ENCODE measurements at places on chromosomes 11 and 22.
A peak's percentile ranks its signal among the peaks of the same experiment; 100 is the strongest.

GRCh38 chr11:5013012-5013411 is 18.4 kb downstream of the OR51L1 start:
- ATAC-seq, result no peak

GRCh38 chr11:20596205-20597153 is 2.9 kb upstream of the SLC6A5 start:
- peak; percentile 81 for ATAC-seq

DNA sequence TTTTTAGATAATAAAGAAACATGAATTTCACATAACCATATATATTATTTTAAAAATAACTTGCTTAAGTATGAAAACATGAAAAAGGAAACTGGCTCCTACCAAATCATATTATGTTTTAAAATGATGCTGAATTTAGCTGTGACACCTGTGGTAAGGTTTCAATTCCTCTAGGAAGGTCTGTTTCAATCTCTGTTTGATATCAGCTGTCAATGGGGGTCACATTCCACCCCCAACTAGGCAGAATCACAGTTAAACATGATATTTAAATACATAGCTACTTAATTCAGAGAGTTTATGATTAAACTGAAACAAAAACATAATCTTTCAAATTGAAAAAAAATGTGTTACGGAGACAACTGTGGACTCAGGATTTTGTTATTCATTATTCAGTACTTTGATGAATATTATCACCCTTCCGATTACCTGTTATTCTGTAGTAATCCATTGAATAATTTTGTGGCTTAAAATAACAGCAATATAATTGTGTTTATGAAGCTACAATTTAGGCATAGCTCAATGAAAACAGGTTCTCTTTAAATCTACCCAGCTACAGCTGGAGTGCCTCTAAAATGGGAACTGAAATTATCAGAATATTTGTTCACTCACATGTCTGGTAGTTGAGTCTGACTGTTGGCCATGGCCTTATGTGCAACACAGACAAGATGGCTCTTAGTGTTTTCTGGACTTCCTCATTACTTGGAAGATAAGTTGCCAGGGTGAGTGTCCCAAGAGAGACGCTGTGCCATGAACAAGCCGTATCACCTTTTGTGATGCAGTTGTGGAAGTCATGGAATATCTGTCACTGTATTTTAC is 244.6 kb upstream of the ANO3 start:
- ATAC-seq, result no peak

- ATAC-seq, result no peak
Measured at GRCh38 chr11:45933131-45933831, 10.8 kb downstream of the LARGE2 start.

- ATAC-seq, result no peak
Measured at GRCh38 chr11:58763120-58763490, 31.4 kb upstream of the GLYAT start.

GRCh38 chr11:116691771-116692177 is 81.0 kb downstream of the BUD13 start:
- peak; percentile 69 for ATAC-seq

- ATAC-seq, result no peak
Measured at GRCh38 chr11:14232652-14233051, 126.3 kb downstream of the RRAS2 start.

- peak; percentile 52 for ATAC-seq
Measured at GRCh38 chr22:36546092-36546804, 17.3 kb upstream of the EIF3D start.

DNA sequence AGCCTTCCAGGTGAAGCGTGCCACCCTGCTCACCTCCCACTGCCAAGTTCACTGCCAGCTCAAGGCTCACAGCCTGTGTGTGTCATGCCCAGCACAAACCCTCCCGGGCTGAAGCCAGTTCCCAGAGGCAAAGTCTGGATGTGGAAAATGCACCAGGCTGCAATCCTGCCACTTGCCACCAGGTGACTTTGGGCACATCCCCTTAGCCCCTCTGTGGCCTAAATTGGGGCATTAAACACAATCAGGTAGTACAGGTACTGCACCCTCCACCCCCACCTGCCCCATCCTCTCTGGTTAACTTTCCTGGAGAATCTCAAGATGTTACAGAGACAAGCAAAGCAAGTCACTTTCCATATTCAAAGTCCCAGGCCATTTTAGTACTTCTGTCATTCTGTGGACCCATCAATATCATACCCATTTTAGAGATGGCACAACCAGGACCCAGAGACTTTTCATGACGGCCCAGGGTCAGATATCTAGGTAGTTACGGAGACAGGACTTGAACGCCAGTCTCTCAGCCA is 1.8 kb upstream of the RASD2 start:
- ATAC-seq, result no peak

DNA sequence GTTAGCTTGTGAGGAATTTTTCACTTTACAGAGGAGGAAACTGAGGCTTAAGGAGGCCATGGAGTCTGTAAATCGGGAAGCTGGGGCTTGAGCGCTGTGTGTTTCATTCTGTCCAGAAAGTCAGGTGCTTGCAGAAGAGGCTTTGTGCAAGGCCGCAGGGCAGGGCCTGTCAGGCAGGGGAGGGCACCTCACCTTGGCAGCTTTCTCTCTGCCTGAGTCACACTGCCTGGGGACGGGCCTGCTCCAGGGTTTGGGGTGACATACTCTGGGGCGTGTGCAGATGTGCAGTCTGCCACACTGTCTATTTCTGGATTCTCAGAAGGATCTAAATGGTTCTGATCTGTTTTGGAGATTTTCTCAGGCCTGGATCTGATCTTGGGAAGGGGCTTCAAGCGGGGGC is 8.4 kb downstream of the INCENP start:
- no peak for ATAC-seq

DNA sequence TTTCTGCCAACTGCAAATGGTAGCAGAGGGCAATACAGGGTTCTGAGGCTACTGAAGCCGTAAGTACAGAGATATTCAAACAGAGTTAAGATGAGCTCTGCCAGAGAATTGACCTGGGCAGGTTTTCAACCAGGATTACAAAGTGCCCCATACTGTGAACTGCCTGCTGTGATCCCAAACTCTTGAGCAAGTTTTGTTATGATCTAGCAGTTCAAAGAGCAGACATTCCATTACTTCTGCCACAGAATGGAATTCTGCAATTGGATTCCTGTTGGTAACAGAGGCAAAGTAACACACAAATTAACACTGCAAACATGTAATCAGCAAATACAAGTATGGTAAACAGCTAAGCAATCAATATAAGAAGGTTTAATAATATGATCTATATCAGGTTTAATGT is 31.2 kb downstream of the ALG9 start:
- no peak for ATAC-seq

DNA sequence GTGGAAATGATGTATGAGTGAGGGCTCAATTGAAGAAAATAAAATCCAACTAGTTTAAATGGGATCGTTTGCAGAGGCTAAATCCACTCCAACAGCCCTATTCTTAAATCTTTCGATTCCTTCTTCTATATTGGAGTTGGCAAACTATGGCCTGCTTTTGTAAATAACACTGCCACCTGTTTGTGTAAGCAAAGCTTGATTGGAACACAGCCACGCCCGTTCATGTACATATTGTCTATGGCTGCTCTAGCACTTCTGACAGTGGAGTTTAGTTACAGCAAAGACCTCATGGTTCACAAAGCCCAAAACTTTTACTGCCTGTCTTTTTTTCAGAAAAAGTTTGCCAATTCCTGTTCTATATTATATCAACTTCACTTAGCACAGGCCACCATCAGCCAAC is 40.6 kb upstream of the RCN1 start:
- ATAC-seq, result no peak

DNA sequence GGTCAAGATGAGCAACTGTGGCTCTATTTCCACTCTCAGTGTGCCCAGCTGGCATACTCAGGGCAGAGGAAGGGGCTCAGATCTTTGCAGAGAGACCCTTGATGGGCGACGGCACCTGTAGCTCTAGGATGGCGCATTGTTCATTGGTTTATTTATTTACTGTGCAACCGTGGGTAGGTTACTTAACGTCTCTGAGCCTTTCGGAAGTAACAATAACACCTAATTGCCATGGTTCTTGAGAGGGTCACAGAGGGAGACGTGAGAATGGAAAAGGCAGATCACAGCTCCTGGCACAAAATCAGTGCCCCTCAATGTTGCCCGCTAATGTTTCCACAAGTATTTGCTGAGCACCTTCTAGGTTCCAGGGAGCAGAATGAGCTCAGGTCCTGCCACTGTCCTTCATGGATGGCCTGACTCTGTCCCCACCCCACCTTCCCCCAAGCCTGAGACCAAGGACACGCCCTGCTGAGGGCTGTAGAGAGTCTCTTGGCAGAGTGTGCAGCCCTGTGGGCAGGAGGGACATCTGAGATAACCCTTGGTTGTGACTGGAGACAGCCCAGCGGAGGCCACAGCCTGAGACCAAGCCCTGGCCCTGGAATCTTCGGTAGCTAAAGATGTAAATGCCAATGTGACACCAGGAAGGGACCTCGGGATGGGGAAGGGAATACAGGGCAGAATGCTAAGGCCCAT is 780 bp upstream of the ALDH3B2 start:
- peak; percentile 28 for ATAC-seq

DNA sequence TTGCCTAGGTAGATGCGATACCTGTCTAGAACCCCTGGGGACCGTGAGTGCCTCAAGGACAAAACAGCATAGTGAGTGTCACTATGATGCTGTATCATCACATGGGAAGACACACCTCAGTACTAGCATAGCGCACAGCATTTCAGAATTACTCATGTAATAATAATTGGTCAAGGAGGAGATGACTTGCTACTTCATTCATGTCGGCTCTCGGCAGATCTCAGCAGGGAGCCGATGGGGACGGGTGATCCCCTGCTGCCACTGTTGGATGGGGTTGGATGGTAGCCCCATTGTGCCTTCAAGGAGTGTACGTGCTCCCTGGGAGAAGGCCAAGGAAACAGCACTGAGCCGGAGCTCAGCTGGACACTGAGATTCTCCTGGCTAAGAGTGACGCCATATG is 186.9 kb downstream of the EFCAB6 start:
- ATAC-seq, result no peak

DNA sequence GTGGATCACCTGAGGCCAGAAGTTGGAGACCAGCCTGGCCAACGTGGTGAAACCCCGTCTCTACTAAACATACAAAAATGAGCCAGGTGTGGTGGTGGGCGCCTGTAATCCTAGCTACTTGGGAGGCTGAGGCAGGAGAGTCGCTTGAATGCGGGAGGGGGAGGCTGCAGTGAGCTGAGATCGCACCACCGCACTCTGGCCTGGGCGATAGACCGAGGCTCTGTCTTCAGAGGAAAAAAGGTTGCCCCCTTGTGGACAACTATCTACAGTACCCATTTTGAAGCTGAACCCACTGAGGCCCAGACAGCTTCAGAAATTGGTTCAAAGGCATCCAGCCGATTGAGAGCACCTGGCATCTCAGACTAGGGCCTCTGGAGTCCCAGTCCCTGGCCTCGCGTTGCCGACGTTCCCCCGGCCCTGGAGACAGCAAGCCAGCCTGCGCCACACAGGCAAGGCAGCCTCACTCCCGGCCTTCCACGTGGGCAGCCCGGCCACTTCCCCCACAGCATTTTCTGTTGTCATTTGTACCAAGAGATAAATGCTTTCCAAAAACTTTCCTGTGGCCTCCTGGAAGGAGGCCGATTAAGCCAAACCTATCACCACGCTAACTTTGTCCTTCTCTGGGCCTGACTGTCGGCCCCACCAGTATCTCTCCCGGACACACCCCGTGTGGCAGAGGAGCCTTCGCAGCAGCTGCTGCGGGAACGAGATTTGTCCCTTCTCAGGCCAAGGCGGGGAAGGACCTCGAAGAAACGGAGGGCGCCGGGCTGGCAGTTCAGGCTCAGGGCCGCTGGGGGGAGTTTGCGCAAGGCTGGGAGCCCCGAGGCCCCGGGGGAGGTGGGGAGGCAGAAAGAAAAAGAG is 82.8 kb downstream of the FLI1 start:
- ATAC-seq, result no peak

GRCh38 chr11:1776944-1777715 is 13.4 kb upstream of the CTSD start:
- ATAC-seq, result no peak

DNA sequence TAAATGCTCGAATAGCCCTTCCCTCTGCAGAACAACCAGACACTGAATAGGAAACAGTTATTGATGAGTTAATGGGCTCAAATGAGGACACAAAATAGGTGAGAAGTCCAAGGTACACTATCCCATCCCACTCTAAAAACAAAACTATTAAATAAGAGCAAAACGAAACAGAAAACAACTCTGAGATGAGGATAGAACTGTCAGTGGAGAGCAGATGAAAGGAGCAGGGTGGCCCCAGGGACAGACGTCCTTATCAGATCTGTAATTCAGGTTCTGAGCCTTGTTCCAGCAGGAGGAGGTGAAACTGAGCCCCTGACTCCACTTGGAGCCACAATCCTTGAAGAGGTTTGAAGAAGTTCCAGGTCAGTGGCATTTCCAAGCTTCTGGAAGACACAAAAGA is 8.5 kb upstream of the SNX19 start:
- no peak for ATAC-seq

GRCh38 chr11:86515297-86516094 is 140.8 kb downstream of the CCDC81 start:
- peak; percentile 55 for ATAC-seq

DNA sequence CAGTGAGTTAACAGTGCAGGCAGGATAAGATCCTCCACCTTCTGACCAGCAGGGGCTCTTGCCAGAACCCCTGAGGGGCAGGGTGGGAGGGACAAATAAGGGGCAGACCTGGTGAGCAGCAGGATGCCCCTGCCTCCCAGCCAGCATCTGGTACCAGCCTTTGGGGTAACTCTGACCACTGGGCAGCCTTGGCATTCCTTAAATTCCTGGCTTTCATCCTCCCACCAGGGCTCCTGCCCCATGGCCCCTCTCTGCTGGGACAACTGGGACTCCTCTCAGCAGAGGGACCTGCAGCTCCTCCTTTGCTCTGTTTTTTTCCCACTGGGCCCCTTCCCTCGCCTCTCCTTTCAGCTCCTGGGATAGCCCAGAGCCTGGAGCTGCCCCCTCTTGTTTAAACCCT is 98.0 kb upstream of the CD82 start:
- no peak for ATAC-seq

DNA sequence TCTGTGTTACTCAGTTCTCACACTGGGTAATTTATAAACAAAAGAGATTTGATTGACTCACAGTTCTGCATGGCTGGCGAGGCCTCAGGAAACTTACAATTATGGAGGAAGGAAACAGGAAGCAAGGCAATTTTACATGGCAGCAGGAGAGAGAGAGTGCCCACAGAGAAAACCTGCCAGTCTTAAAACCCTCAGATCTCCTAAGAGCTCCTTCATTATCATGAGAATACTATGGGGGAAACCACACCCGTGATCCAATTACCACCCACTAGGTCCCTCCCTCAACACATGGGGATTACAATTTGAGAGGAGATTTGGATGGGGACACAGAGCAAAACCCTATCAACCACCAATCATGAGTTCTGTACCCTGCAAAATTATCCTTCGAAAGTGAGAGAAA is 1180.8 kb downstream of the JRKL start:
- ATAC-seq, result no peak

Data from motor neuron (in vitro differentiated cells).